ENCODE measurements at places on chromosomes 1 and 21. TPM values are rescaled to one million over a fixed set of nuclear protein-coding genes. Genes with fewer than 3 reads are reported as not detected.

- no peaks in the 10 kb centered on the region for H3K27me3 ChIP-seq
- no peak overlapping the region for H3K4me3 ChIP-seq
- DNase-seq, result no peak
- H3K4me1 ChIP-seq, result no peaks in the 10 kb centered on the region
- H3K36me3 ChIP-seq, result no peaks in the 10 kb centered on the region
These were observed 53.4 kb downstream of the DUSP10 start for GRCh38 chr1:221688488-221688843.

GRCh38 chr1:107499139-107499744 is 358.4 kb downstream of the NTNG1 start:
- no peak overlapping the region for H3K4me3 ChIP-seq
- H3K4me1 ChIP-seq, result no peaks in the 10 kb centered on the region
- DNase-seq, result no peak
- no peaks in the 10 kb centered on the region for H3K27me3 ChIP-seq

DNA sequence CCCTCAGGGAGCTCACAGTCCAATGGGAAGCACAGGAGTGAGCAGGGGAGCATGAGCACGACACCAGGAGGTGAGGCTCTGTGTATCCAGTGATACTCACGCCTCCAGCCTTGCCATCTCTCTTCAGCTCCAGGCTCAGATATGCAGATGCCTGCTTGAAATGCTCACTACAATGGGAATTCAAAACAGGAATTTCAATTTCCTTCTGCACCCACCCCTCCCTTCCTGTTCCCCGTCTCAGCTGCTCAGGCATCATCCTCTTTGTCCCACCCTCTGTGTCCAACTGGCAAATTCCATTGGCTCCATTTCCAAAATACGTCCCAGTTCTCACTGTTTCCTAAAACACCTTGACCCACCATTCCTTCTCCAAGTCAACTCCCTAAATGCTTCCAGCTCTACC is 58.9 kb downstream of the FBXO2 start:
- no peaks in the 10 kb centered on the region for H3K4me1 ChIP-seq
- DNase-seq, result no peak
- no peaks in the 10 kb centered on the region for H3K36me3 ChIP-seq
- peaks cover 55% of the 10 kb centered on the region for H3K27me3 ChIP-seq
- H3K4me3 ChIP-seq, result no peak overlapping the region

DNA sequence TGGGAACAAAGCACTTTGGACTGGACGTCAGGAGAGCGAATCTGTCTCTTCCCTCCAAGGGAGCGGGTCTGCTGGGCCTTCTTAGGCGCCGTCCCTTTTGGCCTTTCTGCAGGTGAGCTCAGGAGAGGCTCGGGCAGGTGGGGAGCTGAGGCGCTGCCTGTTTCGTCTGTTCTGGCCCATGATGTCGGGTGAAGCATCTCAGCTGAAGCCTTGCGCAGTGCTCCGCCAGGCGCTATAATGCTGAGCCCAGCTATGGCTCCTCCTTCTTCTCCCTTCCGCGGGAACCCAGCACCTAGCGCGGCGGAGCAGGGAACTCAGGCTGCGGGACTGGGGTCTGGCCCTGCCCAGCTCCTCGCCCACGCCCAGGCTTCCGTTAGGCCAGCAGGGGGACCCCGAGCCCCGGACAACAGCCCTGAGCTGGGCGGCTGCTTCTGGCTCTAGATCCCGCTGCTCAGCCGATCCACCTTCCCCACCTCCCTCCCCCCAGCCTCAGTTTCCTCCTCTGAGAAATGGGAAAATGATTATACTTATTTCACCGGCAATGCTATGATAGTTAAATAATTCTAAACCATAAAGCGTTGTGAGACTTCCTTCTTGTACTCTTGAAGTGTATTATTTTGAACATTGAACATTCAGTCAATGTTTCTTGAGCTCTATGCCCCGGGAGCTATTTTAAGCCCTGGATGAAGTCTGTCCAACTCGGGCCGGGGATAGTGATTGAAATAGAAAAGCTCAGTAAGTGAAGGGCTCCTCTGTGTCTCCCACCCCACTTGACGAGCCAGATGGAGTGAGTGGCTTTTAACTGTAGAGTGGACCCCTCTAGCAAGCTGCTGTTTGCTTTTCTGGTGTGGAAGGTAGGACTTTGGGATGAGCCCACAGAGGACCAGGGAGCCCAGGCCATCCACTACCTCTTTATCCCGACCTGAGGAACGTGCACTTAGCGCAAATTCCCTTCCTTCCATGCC is 9.6 kb upstream of the ADORA1 start:
- H3K27me3 ChIP-seq, result peaks cover 12% of the 10 kb centered on the region
- no peaks in the 10 kb centered on the region for H3K36me3 ChIP-seq
- H3K27ac ChIP-seq, result no peak overlapping the region
- no peaks in the 10 kb centered on the region for H3K4me1 ChIP-seq
- H3K4me3 ChIP-seq, result no peak overlapping the region

DNA sequence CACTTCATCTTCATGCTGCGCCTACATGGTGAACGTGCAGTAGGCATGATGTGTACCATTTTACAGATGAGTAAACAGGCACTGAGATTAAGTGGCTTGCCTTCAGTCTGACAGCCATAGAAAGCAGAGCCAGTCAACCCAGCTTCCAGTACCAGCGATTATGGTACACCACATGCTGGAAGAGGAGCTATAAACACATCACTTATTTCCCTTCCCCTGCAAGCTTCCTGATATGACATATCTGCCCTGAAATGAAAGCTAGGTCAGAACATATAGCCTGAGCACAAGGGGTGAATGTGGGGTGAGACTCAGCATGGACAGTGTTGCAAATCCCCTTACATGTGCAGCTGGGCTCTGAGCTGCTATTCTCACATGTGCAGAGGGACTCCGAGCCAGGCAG is 33.8 kb upstream of the IL20 start:
- no peak overlapping the region for H3K27ac ChIP-seq
- H3K36me3 ChIP-seq, result no peaks in the 10 kb centered on the region
- H3K27me3 ChIP-seq, result peaks cover 63% of the 10 kb centered on the region
- no peaks in the 10 kb centered on the region for H3K4me1 ChIP-seq
- DNase-seq, result no peak

DNA sequence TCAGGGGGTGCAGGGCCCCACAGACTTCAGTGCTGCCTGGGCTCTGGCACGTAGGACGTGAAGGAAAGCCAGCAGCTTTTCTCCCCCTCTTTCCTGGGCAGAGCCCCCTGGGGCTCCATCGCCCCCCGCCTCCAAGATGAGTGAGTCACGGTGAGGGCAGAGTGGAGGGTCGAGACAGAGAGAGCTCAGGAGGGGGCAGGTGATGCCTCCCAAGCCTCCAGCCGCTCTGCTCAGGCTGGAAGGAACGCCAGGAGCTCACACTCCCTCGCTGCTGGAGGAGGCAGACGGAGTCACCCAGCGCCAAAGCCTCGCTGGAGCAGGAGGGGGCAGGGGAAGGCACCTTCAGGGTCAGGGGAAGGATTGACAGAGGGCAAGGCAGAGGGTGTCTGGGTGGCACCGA is 119.5 kb downstream of the CASZ1 start:
- peaks cover 78% of the 10 kb centered on the region for H3K27me3 ChIP-seq
- H3K4me1 ChIP-seq, result peaks cover 56% of the 10 kb centered on the region
- DNase-seq, result no peak
- H3K27ac ChIP-seq, result no peak overlapping the region

Gene C1orf21
- 0.25 TPM for total RNA-seq

- peak; percentile 90 for DNase-seq
- H3K36me3 ChIP-seq, result no peaks in the 10 kb centered on the region
These were observed 26.2 kb upstream of the SCMH1 start for GRCh38 chr1:41268154-41268770.

Gene NTRK1
- 28.0 TPM for total RNA-seq

Gene DHX9
- 341 TPM for total RNA-seq

- no peaks in the 10 kb centered on the region for H3K4me1 ChIP-seq
- no peak for DNase-seq
- no peak overlapping the region for H3K4me3 ChIP-seq
- H3K27ac ChIP-seq, result no peak overlapping the region
- H3K27me3 ChIP-seq, result peaks cover 10% of the 10 kb centered on the region
- no peaks in the 10 kb centered on the region for H3K36me3 ChIP-seq
These were observed 14.4 kb upstream of the BCL10 start for GRCh38 chr1:85290826-85291225.

Gene CHODL
- not detected for total RNA-seq

Gene DAB1
- total RNA-seq, result not detected

- H3K4me1 ChIP-seq, result no peaks in the 10 kb centered on the region
- DNase-seq, result no peak
- H3K4me3 ChIP-seq, result no peak overlapping the region
- H3K36me3 ChIP-seq, result no peaks in the 10 kb centered on the region
- no peaks in the 10 kb centered on the region for H3K27me3 ChIP-seq
- H3K27ac ChIP-seq, result no peak overlapping the region
These were observed 31.8 kb upstream of the PDC start for GRCh38 chr1:186492531-186493291.

DNA sequence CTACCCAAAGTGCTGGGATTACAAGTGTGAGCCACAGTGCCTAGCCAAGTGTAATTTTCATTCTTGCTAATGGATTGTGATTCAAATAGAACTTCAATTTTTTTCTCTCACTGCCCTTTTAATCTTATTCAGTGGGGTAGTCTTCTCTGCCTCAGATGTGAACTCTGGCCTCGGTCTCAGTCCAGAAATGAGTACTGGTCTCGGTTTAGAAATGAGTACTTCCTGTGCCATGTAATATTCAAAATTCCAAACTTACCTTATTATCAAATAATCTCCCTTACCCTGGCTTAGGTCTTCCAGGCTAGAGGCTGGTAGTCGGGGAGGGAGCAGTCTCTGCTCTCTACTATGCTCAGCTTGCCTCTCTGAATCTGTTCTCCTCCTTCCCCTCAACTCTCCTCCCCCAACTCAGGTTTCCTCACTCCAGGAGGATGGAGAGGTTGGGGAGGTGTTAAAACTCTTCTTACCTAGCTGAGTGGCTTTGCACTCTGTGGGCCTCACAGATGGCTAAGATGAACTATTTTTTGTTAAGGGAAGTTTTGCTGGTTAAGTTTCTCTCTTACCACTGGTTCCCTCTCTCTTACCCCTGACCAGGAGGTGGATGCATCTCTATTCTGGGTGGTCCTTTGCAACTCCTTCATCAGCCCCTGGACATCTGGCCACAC is 4.8 kb upstream of the SLAMF9 start:
- H3K4me1 ChIP-seq, result peaks cover 33% of the 10 kb centered on the region
- H3K4me3 ChIP-seq, result no peak overlapping the region
- no peak overlapping the region for H3K27ac ChIP-seq
- H3K27me3 ChIP-seq, result peaks cover 1% of the 10 kb centered on the region

DNA sequence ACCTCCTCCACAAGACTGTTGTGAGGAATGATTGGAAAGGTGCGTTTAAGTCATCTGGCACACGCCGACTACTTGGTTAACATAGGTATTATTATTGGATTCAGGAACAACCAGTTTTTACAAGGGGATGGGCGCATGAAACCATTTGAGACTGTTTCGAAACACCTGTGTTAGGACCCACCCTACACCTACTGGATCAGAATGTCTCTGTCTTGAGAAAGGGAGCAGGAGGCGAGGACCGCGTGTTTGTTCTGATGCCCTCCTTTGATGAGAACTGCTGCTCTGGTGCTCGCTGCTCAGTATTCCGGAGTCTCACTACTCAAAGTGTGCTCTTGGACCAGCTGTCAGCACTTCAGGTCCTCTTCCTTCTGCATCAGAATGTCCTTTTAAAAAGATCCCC is 7.3 kb downstream of the H6PD start:
- H3K4me3 ChIP-seq, result no peak overlapping the region
- H3K36me3 ChIP-seq, result no peaks in the 10 kb centered on the region
- no peak overlapping the region for H3K27ac ChIP-seq
- peaks cover 1% of the 10 kb centered on the region for H3K4me1 ChIP-seq
- DNase-seq, result no peak
- peaks cover 2% of the 10 kb centered on the region for H3K27me3 ChIP-seq

- H3K27ac ChIP-seq, result no peak overlapping the region
- no peaks in the 10 kb centered on the region for H3K4me1 ChIP-seq
- H3K4me3 ChIP-seq, result no peak overlapping the region
- no peaks in the 10 kb centered on the region for H3K27me3 ChIP-seq
- no peak for DNase-seq
These were observed 372.3 kb downstream of the TTLL7 start for GRCh38 chr1:83626603-83627002.

DNA sequence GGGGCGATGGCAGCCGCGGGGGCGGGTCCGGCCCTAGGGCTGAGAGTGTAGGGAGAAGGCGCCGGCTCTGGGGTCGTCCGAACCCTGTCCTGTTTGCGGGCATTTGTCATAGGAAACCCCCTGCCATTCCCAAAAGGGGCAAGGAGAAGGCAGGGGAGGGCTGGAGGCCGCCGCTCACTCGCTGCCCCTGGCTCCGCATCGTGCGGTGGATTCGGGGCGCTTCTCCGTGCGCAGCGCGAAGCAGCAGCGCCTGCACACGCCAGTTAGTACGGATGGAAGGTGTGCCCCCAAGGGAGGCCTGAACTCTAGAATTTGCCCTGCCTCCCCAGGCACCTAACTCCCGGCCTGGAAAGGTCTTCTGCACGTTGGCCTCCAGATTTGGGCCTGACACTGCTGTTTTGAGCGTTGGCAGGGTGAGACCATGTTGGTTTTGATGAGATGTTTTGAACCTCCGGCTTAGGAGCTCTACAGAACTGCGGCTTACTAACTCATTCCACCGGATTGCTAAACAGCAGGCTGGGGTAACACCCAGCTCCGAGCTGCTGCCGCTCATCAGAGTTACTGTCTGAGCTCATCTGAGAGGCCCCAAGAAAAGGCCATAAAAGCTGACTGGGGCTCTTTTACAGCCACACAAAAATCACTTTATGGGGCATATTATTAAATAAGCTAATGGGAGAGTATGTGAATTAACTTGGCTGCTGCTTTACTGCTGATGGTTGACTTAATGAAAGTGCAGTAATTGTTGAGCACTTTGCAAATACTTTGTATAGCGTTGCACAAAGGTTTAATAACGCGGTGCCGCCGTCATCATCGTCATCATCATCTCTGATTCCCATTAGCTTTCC is 987 bp downstream of the GPR137B start:
- peaks cover 15% of the 10 kb centered on the region for H3K4me1 ChIP-seq
- H3K27ac ChIP-seq, result no peak overlapping the region
- peak overlapping the region; percentile 38 for H3K4me3 ChIP-seq
- DNase-seq, result no peak
- H3K27me3 ChIP-seq, result peaks cover 75% of the 10 kb centered on the region
- no peaks in the 10 kb centered on the region for H3K36me3 ChIP-seq

Gene SDE2
- total RNA-seq, result 50.5 TPM

DNA sequence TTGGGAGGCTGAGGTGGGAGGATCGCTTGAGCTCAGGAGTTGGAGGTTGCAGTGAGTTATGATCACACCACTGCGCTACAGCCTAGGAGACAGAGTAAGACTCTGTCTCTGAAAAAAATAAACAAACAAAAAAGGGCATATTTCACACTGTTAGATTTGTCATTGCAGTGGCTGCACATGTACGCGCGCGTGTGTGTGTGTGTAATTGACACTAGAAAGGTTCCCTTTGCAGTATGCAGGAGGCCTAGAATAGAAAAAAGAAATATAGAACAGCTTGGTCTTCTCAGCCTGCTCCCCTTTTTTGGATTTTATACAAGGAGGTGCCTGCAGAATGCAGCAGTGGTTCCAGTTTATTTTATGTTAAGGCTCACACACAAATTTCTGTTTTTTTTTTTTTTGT is 8.6 kb downstream of the MACO1 start:
- no peak overlapping the region for H3K4me3 ChIP-seq
- H3K27me3 ChIP-seq, result no peaks in the 10 kb centered on the region
- no peak overlapping the region for H3K27ac ChIP-seq
- no peak for DNase-seq
- H3K4me1 ChIP-seq, result peaks cover 36% of the 10 kb centered on the region
- H3K36me3 ChIP-seq, result peaks cover 25% of the 10 kb centered on the region

- H3K4me3 ChIP-seq, result no peak overlapping the region
- peaks cover 17% of the 10 kb centered on the region for H3K4me1 ChIP-seq
- no peak for DNase-seq
- no peak overlapping the region for H3K27ac ChIP-seq
- no peaks in the 10 kb centered on the region for H3K27me3 ChIP-seq
- peaks cover 64% of the 10 kb centered on the region for H3K36me3 ChIP-seq
These were observed 147.1 kb downstream of the PGBD5 start for GRCh38 chr1:230278871-230279582.
